ENCODE measurements at places on chromosomes 1 and 21. TPM values are rescaled to one million over a fixed set of nuclear protein-coding genes. Genes with fewer than 3 reads are reported as not detected.
A peak's percentile ranks its signal among the peaks of the same experiment; 100 is the strongest.

GRCh38 chr1:52904927-52905698, 16.4 kb downstream of the ECHDC2 start:
- DNase-seq = no peak

GRCh38 chr1:6267686-6268322, 6.9 kb upstream of the GPR153 start:
- DNase-seq = no peak

- peak; percentile 27 for DNase-seq
Observed at GRCh38 chr1:41802532-41803501, 115.9 kb downstream of the HIVEP3 start.

- DNase-seq = no peak
Observed at GRCh38 chr1:84442256-84442655, 36.8 kb upstream of the RPF1 start.

DNA sequence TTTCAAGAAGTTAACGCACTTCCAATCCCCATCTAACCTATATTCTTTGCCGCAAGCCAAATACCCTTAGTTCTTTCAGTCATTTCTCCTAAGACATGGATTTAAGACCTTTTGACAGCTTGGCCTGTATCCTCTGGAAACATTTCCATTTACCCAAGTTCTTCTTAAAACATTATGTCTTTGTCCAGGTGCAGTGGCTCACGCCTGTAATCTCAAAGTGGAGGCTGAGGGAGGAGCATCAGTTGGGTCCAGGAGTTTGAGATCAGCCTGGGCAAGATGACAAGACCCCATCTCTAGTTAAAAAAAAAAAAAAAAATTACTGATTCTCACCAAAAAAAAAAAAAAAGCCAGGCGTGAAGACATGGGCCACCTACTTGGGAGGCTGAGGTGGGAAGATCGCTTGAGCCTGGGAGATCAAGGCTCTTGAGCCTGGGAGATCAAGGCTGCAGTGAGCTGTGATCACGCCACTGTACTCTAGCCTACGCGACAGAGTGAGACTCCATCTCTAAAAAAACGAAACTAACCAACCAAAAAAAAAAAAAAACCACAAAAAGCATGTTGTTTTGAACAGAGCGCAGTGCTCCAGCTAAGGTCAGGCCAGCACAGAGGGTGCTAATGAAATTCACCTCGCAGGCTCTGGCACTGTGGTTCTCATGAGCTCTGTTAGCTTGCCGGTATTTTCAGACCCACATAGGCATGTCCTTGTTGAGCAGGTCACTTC, 36.0 kb downstream of the NUAK2 start:
- peak; percentile 50 for DNase-seq

GRCh38 chr1:111441573-111442192, 7.4 kb downstream of the WDR77 start:
- no peak for DNase-seq

DNA sequence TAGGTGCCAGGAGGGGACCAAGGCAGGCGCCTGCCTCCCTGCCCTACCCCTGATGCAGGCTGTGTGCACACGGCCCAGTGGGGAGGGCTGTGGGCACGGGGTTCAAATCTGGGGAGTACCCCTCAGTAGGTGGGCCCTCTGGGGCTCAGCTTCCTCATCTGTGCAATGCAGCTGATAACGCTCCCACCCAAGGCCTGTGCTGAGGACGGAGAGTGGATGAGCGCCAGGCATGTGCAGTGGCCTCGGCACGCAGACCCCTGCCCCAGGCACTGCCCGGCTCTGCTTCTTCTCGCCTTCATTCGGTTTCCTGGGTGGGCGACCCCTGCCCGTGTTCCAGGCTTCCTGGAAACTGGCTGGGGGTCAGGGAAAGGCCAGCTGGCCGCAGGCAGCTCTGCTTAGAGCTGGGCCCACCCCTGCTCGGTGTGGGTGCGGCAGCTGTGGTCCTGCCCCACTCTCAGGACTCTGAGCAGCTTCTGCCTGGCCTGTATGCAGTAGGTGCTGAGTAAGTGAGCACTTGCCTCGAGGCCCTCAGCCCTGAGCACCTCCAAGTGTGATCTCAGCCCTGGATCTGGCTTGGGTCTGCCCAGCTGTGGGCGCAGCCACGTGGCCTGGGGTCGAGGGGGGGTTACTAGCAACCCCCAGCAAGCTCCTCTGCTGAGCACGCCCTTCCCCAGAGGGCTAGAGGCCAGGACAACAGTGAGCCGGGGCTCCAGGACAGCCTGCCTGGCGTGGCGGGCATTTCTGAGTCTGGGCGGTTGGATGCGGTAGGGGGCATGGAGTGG, 11.9 kb upstream of the TNFRSF14 start:
- DNase-seq = no peak

GRCh38 chr1:220189750-220190347, 82.4 kb downstream of the RAB3GAP2 start:
- DNase-seq = no peak

- peak; percentile 67 for DNase-seq
Observed at GRCh38 chr1:39919545-39919944, 17.8 kb upstream of the MYCL start.

GRCh38 chr1:183125279-183125999, 60.6 kb upstream of the LAMC2 start:
- DNase-seq = no peak

DNA sequence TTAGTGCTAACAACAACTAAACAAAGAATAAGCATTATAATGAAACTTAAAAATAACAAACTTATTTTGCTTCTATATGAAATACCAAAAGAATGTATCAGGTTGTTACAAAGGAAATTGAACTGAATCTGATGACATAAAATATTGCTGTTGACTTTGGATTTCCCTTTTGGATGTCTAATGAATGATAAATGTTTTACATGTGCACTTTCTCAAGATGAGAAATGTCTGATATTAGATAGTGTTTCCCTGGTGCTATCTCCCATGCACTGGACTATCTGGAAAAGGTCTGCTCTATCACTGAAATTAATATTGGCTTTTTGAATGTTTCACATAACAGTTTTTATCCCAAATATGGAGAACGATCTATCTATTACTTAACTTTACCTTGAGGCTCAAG, 179.9 kb downstream of the HMCN1 start:
- no peak for DNase-seq

- no peak for DNase-seq
Observed at GRCh38 chr1:241419986-241420385, 63.0 kb upstream of the RGS7 start.

- DNase-seq = no peak
Observed at GRCh38 chr1:2528611-2528965, 1.5 kb downstream of the HES5 start.

- DNase-seq = no peak
Observed at GRCh38 chr1:88441022-88441421, 243.1 kb upstream of the PKN2 start.

GRCh38 chr1:183197762-183198161, 11.7 kb downstream of the LAMC2 start:
- no peak for DNase-seq

GRCh38 chr1:221316491-221317056, 425.3 kb downstream of the DUSP10 start:
- no peak for DNase-seq

DNA sequence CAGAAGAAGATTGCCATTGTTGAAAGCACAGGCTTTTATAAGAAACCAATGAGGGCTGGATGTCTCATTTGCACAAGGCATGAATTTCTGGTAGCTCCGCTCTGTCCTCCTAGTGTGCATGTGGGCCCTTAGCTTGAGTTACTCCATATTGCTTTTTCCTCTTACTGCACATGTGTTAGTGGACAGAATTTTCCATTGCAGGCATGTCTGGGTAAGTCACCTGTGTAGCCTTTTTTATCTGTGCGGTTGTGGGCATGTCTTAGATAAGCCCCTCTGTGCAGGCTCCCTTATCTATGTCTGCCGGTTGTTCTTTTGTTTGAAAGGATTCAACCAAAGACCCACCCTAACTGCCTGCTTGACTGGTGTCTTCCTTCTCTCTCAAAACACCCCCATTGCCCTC, 7.2 kb upstream of the CLCA1 start:
- no peak for DNase-seq

DNA sequence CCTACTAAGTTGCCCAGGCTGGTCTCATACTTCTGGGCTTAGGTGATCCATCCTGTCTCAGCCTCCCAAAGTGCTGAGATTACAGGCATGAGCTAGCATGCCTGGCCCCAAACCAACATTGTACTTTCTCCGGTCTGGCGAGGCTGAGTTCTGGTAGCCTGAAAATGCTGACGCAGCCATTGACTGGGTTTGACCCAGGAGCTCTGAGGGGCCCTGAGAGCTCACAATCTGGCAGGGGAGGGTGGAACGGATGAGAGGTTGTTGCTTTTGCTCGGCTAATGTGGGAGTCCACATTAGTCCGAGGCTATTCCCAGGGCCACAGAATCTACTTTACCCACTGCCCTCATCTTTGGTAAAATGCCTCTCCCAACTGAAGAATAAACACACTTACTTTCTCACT, 35.1 kb upstream of the PARP1 start:
- DNase-seq = no peak

DNA sequence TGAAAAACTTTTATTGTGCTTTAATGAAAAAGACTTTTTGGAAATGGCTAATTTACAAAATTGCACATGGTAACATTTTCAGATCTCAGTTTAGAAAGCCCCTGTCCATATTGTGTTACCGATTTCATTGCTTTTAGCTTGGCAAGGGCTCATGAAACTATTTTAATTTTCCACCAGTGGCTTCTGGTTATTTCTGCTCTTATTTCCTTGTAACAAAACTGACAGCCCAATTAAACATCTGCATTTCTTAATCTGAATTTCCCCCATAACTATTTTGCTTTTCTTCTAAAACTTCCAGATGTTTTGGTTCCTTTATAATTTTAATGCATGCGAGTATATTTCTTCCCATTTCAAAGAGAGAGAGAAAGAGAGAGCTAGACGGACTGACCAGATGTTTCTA, 264.8 kb downstream of the PTPRC start:
- no peak for DNase-seq

DNA sequence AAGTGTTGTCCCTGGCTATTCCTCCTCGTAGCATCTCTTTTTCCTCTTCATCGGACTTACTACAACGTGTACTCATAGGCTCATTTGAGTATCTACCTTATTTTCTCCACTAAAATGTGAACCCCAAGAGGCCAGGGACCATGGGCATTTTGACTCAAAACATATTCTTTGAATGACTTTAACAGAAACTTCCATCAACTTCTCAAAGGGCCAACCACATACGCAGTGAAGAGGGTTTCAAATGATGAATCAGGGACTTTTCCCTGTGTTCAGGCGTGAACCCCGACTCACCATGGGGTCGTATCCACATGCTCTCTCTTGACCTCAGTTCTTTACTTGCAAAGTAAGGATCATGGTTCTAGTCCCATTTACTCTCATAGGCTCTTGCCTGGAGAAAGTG, 20.2 kb upstream of the GPR137B start:
- no peak for DNase-seq

DNA sequence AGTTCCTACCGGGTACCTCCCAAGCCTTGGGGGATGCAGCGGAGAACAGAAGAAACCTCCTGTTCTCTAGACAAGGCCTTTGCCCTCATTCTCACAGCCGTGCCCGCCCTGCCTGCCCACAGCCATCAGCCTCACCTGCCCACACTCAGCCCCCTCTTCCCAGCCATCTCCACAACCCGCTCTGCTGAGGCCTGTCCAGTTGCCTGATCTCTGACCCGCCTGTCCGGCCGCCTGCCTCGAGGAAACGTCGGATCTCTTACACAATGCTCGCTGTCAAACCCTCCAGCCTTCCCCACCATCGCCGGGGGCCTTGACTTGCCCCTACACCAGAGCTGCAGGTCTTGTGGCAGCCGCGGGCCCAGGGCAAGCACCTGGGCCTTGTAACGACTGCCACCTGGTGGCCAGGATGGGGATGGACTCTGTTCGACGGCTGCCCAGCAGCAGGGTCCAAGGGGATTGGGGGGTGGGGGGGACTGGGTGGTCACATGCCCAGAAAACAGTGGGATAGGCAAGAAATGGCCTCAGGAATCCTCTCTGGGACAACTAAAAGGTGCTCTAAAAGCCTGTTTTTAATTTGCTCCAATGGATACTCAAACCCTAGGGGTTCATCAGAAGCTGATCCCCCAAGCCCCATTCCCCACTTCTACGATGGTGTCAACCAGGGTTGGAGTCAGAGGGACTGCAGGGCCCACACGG, 31.0 kb downstream of the SLC45A1 start:
- peak; percentile 69 for DNase-seq

DNA sequence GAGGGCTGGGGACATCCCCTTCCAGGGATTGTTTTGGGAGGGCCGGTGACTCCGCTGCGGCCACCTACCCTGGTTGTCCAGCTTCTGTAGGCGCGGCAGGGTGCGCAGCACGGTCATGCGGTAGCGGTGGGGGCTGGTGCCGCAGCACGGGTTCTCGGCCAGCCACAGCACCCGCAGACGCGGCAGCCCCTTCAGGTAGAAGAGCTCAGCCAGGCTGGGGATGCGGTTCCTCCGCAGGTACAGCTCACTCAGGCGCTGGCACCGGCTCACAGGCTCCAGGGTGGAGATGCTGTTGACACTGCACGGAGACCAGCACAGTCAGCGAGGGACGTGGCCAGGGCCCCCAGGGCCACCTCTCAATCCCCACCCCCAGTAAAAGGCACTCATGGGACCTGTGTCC, 6.2 kb downstream of the CFAP410 start:
- no peak for DNase-seq

- DNase-seq = no peak
Observed at GRCh38 chr1:94994805-94995204, 67.9 kb upstream of the CNN3 start.

- DNase-seq = no peak
Observed at GRCh38 chr1:159030877-159031447, 21.3 kb downstream of the IFI16 start.

Gene L1TD1
- total RNA-seq = not detected

Gene KLHL20
- 7.2 TPM for total RNA-seq

Gene TRIM67
- not detected for total RNA-seq

Gene LRRC8B
- 6.2 TPM for total RNA-seq

Gene PCAT6
- total RNA-seq = not detected

Gene KLHDC8A
- not detected for total RNA-seq

Gene MAP1LC3C
- 5.9 TPM for total RNA-seq

Gene SPATA46
- not detected for total RNA-seq

Gene MYOG
- not detected for total RNA-seq

Gene ROR1
- 37.6 TPM for total RNA-seq

Gene GPR161
- total RNA-seq = 42.0 TPM

Gene KIRREL1
- 102 TPM for total RNA-seq

Gene PEX19
- 61.6 TPM for total RNA-seq

Gene OR10J1
- total RNA-seq = not detected

Gene NPR1
- 42.6 TPM for total RNA-seq

Data from uterus (tissue), 4 donors.